Caco-2 (cell line): ENCODE measurements at places on chromosomes 4 and X.
A peak's percentile ranks its signal among the peaks of the same experiment; 100 is the strongest.

DNA sequence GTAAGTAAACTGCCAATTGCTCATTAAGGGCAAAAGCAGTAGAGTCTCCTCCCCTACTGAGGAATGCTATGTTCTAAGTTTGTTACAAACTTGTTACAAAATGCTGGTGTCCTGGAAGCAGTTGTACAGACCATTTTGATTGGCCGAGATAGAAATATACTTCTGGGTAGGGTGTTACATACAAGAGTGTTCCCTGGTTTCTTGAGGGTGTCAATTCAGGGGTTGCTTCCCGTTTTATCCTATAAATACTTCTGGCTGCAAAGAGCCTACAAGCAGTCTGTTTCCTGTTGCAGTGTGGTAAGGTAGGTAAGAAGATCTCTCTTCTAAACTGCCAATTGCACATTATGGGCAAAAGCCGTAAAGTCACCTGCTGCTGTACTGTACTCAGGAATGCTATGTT is 5.7 kb downstream of the TRPC5OS start:
- no peak for DNase-seq

DNA sequence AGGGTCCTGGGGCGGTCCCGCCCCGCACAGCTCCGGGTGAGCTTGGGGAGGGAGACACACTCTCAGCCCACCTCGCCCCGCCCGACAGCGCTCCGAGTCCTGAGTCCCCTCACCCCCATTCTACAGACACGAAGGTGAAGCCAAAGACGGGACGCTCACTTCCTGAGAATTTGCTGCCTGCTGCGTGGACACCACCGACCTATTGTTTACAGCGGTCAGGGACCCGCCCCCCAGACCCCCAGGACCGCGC is 796 bp upstream of the ZNF141 start:
- peak; percentile 47 for DNase-seq

- DNase-seq, result no peak
Measured at GRCh38 chr4:74983253-74983635, 50.3 kb downstream of the PARM1 start.

- DNase-seq, result no peak
Measured at GRCh38 chrX:69066966-69067525, 98.2 kb downstream of the PJA1 start.

GRCh38 chrX:9370893-9371292 is 94.0 kb upstream of the TBL1X start:
- no peak for DNase-seq

GRCh38 chrX:78123190-78123589 is 16.3 kb downstream of the TAF9B start:
- DNase-seq, result no peak

- no peak for DNase-seq
Measured at GRCh38 chrX:35919536-35920309, at the start of gene CFAP47. CFAP47 (plus strand) TSS chrX:35919734; CDS start chrX:35919800, 66 bp downstream.

- DNase-seq, result no peak
Measured at GRCh38 chr4:18869166-18869565, 847.6 kb upstream of the LCORL start.

DNA sequence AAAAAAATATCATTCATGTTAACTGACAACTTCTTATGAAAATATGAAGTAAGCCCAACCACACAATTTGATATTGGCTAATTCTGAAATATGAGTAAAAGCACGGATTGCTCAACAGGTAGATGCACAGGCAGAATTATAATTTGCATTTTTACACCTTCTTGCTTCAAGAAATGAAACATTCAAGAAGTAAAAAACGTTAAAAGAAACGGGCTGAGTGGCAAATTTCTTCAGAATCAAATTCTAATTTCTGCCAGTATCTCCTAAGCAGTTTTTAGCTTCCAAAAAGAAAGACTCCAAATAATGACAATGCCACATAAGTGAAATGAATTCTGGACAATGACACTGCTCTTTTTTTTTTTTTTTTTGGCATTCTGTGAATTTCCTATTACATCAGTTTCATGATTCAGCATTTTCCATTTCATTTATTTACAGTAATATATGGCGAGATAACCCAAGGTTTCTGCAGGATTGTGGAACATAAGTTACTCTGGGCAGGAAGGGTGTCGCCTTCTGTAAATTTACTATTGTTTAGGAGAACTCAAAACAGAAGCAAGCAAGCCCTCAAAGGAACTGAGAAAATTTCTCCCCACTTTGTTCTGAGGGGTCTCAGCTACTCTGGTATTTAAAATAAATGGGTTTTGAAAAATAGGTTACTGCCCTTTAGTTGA is 1.4 kb downstream of the SEL1L3 start:
- no peak for DNase-seq
